ENCODE measurements at places on chromosomes 11 and 22. TPM values are rescaled to one million over a fixed set of nuclear protein-coding genes. Genes with fewer than 3 reads are reported as not detected.

TRIM51 gene
- not detected for total RNA-seq

CERK gene
- total RNA-seq = 42.0 TPM

OR10A2 gene
- not detected for total RNA-seq

RASD2 gene
- total RNA-seq = 1.1 TPM

CRYBB1 gene
- total RNA-seq = 0.62 TPM

MS4A7 gene
- 3.3 TPM for total RNA-seq

GRCh38 chr11:13109616-13110015 lies 100.5 kb downstream of the RASSF10 start:
- no peak for DNase-seq

DNA sequence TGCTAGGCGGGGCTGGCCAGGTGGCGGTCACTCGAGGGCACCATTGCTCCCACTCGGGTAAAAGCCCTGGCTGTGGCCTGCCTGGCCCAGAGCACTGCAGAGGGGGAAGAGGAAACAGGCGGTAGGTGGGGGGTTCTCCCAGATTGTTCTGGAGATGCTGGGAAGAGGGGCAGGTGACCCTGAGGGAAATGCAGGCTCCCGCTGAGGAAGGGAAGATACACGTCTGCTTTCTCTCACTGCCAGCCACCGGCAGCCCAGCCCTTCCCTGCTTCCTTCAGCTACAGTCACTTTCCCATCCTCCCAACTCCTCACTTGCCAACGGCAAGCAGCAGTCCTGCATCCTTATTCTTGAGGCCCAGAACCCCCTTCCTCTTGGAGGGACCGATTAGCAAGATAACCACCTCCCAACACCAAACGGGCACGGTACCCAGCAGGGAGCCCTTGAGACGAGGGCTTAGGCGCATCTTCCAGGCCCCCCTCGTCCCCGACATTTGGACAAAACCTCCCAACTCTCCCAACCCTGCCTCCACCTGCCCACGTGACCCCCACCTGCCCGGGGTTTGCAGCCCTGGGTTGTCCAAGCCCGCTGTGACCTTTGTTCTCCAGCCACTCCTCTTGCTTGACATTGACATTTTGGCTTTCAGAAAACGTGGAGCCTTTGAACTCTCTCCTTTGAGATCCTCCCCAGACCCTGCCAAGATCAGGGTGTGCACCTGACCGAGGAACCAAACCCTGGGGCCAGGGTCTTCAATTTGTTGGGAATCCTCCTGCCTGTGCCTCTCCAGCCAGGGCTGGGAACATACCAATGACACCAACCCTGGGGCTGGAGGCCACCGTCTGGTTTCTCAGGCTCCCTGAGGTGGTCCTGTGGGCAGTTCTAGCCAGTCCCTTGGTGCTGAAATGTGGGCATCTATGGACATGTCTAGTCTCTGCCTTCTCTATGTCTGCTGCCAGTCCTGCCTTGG lies 48.8 kb upstream of the TTLL12 start:
- no peak for DNase-seq

DNA sequence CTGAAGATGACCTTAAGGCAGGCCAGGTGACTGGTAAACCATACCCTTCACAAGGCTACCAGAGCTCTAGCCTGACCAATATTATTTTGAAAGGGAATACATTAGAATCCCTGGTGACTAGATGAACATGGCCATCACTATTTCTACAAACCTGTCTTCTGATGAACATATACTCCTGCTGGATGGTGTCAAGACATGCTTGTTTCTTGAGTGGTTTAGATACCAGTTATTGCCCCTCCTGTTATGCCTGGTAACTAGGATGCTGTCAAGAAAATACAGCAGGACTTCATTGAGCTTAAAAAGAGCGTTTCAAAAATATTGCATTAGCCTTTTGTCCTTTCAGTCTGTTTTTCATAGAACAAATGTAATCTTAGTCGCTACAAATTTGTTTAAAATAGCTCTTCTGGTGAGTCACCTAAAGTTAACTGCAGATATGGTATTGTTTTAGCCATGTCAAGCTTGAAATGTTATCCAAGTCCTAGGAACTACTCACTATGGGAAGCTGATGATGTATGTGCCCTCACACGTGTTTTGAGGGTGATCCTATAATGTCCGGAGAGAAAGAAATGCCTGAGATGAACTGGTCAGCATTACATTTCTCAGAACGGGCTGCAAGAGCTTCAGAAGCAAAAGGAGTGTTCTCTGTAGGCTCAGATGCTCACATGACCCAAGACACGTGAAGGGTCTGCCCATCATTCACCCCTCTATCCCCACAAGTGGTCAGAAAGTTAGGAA lies 20.6 kb downstream of the ADM start:
- no peak for DNase-seq

- DNase-seq = no peak
Measured at GRCh38 chr11:10918698-10919097, 60.8 kb upstream of the ZBED5 start.

DNA sequence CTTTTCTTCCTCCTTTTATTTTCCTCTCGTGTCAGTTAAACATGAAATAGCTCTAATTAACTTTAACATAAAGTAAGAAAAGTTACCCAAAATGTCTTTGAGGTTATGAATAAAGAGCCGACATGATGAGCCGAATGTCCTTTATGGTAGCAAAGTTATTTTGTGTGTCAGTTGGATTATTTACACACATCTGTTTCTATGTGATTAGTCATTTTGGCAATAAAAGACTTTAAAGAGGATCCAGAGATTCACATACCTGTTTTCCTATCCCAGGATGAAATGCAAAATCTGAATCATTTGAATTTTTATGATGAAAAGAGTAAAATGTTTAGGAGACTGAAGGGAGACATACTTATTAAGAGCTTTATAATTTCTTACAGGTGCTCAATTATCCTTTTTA lies 34.0 kb upstream of the TECTA start:
- DNase-seq = no peak

- DNase-seq = no peak
Measured at GRCh38 chr11:88208745-88209144, 33.5 kb upstream of the RAB38 start.

DNA sequence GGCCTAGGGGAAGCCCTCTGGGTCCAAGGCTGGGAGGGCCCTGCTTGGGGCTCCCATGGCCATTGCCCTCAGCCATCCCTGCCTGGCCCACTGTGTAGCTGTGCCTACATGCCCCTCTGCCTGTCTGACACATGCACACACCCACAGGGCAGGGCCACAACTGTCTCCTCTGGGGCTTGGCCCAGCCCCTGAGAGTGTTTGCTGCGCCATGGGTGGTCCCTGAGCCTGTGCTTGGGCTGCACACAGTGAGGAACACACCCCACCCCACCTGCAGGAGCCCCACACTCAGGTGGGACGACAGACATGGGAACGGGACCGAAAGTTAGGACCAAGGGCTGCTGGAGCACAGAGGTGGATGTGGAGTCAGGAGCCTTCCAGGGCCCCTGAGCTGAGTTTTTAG lies 489.5 kb downstream of the TBC1D22A start:
- DNase-seq = no peak

DNA sequence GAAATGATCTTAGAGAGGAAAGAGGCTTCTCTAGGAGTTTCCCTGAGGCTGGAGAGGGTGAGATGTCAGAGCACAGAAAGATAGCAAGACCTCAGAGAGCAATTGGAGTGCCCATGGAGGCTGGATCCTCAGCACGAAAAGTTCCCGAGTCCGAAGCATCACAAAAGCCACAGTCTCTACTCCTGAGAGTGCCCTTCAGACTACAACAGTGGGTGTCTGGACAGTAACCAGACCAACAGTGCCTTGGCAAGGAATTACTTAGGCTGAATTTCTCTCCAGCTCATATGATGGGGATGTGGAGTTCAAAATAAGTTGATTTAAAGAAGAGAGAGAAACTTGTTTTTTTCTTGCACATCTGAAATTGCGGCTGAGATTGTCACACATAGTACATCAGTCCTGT lies 31.9 kb upstream of the PSMA1 start:
- DNase-seq = no peak

GRCh38 chr11:78213526-78214330 lies 25.0 kb downstream of the USP35 start:
- no peak for DNase-seq

Measured in occipital lobe (tissue), 3 donors.